Neural crest cell (in vitro differentiated cells): ENCODE measurements at places on chromosomes 1 and 21. TPM values are rescaled to one million over a fixed set of nuclear protein-coding genes. Genes with fewer than 3 reads are reported as not detected.

- DNase-seq = no peak
Observed at GRCh38 chr1:53145051-53145600, 2.7 kb upstream of the SLC1A7 start.

Gene RHEX
- 0.48 and 0.93 TPM in 2 replicates for total RNA-seq

DNA sequence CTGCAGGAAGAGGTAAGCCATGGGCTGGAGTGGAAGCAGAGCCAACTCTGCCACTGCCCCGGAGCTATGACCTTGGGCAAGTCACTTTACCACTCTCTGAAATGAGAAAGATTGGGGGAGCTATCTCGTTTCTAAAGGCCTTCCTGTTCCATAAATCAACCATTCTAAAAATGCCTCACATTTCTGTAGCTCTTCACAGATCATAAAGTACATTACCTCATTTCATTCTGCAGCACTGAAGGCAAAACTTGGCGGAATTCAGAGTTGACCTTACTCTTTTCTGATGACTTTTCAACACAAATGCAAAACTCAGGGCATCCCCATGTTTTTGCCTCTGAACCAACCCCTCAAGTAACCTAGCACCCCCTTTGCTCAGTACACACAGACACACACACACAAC lies 404.0 kb upstream of the NFIA start:
- DNase-seq = no peak

Gene SLC35F3
- 2.5 and 2.6 TPM in 2 replicates for total RNA-seq

DNA sequence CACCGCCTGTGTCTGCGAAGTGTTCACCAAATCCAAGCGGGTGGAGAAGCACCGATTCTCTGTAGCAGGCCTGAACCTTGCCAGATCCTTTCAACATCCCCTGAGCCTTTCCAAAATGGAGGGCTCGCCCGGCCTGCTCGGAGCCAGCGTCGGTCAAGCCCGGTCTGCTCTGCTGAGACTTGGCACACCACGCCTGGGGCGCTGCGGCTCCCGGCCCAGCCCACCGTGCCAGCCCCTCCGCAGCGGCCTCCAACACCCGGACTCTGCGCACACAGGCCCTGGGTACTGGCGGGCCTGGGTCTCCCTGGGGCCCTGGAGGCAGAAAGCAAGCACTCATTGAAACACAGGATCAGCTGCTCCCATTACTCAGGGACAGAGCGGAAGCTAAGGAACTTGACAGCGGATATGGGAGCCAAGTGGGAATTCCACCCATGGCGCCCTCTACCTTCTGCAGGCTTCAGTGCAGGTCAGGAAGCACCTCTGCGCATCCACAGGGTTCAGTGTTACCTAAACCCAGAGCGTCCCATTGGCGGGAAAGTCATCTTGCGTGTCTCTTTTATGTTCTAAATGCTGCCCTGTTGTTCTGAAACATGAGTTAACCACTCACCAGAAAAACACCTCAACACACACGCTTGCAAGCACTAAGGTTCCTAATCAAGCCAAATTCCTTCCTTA lies 159.9 kb downstream of the ZBTB18 start:
- no peak for DNase-seq

- no peak for DNase-seq
Observed at GRCh38 chr1:151620286-151620685, 8.4 kb downstream of the SNX27 start.

DNA sequence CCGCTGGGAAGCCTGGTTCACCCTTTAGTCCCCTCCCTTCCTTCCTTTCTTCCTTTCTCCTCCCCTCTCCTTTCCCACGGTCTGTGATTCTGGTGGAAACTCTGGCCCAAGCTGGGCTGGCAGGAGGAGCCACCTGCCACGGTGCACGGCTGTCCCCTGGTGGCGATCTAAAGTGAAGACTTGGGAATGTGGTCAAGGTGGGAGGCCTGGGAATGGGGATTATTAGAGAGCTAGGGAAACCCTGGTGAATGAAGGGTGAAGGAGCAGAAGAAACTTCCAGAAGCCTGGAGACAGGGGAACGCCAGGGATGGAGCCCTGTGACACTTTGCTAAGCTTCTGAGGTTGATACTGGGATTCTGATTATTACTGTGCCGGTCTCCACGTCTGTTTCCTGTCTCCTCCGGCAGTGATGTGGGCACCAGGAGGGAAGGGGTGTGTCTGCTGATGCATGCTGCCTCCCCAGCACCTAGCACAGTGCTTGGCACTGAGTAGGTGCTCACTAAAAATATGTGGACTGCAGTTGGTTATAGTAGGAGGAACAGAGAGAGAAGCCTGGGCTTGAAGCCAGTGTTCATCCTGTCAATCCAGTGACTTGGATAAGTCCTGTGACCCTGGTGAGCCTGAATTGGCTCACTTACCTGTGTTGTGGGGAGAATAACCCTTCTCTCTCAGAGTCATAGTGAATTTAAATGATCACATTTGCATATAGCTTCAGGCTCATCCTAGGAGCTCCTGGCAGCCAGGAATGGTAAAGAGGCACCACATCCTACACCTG lies 71.2 kb upstream of the NBPF3 start:
- DNase-seq = peak; percentile 80

- DNase-seq = no peak
Observed at GRCh38 chr1:14852291-14852690, 253.8 kb downstream of the KAZN start.

GRCh38 chr1:11384170-11384554 lies 94.8 kb upstream of the DISP3 start:
- no peak for DNase-seq
